ENCODE measurements at places on chromosomes 12 and 14.

DNA sequence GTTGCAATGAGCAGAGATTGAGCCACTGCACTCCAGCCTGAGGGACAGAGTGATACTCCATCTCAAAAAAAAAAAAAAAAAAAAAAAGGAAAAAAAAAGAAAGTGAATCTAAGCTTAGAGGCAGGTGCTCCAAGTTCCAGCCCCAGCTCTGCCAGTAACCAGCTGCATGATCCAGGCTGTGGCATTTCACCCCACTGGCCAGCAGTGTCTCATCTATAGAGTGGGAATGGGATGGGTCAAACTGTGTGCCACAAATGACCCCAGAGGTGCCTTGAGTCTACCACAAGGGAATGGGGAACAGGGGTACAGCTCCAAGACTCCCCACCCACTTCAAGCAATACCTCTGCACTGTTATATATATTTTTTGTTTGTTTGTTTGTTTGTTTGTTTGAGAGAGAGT lies 5.0 kb downstream of the PLEKHD1 start:
- no peak for DNase-seq

- DNase-seq = no peak
Measured at GRCh38 chr14:65371784-65372183, 40.7 kb upstream of the FUT8 start.

- no peak for DNase-seq
Measured at GRCh38 chr14:30295980-30296379, 263.0 kb upstream of the G2E3 start.

GRCh38 chr12:5222011-5222461 lies 178.4 kb downstream of the KCNA5 start:
- no peak for DNase-seq

DNA sequence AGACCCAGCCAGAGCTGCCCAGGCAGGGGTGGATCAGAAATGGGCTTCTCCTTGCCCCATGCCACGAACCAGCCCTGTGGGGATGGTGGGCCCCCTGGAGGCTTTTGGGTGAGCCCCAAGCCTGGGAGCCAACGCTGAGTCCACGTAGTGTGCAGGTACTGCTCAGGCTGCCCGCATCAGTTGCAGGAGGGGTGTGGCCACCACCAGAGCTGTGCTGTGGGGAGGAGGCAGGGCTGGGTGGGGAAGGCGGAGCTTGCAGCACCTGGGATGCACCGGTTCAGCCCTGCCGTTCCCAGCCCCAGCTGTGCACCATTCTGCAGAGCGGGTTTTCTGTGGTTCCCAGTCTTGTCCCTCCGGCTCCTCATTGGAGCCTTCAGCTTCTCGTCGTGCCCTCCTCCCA lies 36.3 kb downstream of the IL31 start:
- no peak for DNase-seq

GRCh38 chr12:127677537-127678131 lies 589.3 kb upstream of the TMEM132C start:
- peak; percentile 43 for DNase-seq

DNA sequence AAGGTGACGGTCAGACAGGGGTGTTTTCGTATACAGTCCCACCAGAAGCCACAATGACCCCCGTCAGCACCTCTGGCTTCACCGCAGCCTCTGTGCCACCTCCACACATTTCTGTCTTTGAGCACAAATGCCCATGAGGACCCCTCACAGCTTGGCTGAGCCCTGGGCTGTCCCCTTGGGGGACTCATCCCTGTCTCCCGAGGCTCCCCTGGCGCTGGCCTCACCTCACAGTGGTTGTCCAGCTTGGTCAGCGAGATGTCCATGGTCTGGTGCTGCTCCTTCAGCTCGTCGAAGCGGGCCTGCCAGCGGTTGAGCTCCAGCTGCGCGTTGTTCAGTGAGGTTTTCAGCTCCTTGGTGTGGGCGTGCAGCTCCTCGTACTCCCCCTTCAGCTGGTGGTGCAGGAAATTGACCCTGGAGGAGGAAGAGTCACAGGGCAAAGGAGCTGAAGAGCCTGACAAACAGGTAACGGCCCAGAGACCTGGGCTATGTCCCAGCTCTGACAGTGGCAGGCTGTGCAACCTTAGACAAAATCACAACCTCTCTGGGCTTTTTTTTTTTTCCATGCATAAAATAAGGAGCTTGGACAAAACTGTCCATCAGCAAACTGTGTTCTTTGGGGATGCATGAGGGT lies 52.7 kb upstream of the GPR68 start:
- DNase-seq = no peak

GRCh38 chr12:4111010-4111409 lies 162.6 kb upstream of the CCND2 start:
- DNase-seq = no peak

GRCh38 chr12:40105265-40105514 lies 691 bp downstream of the SLC2A13 start:
- no peak for DNase-seq

DNA sequence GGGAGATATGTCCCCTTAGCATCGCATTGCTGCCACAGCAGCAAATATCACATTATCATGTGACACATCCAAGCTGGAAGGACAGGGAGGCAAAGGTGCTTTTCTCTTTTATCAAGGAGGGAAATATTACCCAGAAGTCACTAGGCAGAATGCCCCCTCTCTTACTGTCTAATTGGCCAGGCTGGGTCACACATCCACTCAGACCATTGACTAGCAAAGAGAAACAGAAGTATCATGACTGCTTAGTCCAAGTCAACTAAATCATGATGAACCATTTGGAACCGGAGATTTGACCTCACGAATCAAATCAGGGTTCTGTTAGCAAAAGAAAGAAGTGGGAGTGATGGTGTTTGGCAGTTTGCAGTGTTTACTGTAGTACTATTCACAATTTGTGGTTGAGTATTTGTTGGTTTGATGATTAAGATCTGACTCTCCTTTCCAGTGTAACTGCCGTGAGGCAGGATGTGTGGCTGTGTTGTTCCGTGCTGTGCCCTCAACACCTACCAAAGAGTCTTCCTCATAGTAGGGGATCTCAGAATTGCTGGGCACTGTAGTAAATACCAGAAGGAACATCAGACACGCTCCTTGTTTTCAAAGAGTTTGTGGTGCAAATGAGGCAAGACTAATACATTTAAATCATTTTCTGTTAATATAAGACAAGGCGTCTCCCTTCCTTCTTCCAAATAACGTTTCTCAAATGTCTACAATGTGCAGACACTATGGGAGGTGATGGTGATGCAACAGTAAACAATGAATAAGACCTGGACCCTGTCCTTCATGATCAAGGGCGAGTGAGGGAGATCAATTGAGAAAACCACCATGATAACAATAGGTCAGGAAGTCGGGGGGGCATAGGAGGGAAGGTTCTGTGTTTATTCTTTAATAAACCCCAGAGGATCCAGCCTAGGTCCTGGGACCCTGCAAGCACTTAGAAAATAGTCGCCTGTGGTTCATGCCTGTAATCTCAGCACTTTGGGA lies 194.4 kb upstream of the CRY1 start:
- DNase-seq = no peak

GRCh38 chr12:33438025-33438772 lies 1.4 kb downstream of the SYT10 start:
- DNase-seq = no peak

- DNase-seq = no peak
Measured at GRCh38 chr12:130966443-130967030, 12.8 kb downstream of the ADGRD1 start.

DNA sequence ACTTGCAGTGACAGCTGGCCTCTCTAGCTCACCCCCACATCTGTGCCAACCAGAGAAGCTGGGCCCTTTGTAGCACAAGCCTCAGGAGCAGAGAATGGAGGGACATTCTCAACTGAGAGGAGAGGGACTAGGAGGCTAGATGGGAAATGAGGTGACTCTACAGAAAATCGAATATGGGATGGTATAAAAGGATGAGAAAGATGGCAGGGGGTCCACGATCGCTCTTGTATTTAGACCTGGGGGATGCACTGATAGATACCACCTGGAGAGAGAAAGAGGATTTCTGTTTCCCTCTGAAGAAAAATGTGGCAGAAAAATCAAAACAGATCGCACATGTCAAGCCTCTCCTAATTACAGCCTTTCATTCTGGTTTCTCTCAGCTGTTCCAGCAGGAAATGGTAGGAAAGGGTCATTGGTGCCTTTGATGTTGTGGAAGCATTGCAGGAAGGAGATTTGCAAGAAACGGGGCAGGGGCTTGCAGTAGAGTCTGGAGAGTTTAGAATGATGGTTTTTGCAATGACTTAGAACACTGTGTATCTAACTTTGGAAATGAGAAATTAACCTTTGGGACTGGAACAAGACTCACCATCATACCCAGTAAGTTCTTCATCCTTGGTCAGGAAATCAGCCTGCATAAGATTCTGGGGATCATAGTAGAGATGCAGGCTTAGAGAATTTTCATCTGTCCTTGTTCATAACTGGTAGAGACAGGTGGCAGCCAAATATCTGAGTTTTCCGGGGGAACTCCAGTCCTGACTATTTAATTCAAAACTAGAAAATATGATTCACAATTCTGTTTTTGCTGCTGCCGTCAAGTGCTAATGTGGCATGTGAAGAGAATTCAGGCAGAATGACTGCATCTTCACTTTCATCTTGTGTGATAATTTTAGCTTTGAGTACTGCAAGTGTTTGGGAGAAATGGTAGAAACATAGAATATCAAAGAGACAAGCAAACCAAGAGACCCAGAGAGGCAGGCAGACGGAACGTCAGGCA lies 98.8 kb downstream of the DAD1 start:
- no peak for DNase-seq

DNA sequence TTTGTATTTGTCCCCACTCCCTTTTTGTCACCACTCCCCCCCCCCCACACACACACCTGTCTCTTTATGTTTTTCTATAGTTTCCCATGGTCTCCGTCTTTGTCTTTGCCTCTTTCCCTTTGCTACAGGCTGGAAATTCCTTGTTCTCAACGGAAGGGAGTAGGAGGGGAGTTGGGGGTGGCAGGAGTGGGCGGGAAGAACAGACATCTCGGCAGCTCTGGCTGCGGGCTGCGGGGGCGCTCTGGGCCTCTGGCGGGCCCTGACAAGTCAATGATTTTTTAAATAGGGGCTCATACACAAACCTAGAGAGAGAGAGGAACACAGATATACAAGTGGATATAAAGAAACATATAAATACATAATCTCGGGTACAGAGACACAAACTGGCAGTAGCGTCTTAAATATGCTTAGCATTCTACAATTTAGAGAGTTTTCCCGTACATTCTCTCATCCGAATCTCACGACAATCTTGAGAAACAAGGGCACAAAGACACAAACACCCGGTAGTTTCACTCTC lies 2.4 kb upstream of the NAB2 start:
- no peak for DNase-seq

- no peak for DNase-seq
Measured at GRCh38 chr14:81091139-81091538, 129.6 kb downstream of the GTF2A1 start.

- no peak for DNase-seq
Measured at GRCh38 chr12:26195250-26195640, at the start of gene SSPN. Gene SSPN, plus strand, starts transcription at chr12:26195573. Its CDS starts 100 bp downstream, at chr12:26195673.

- no peak for DNase-seq
Measured at GRCh38 chr14:40188006-40188405, 755.8 kb upstream of the FBXO33 start.

GRCh38 chr12:15774819-15775218 lies 14.4 kb downstream of the EPS8 start:
- no peak for DNase-seq

GRCh38 chr12:55696796-55697462 lies 10.8 kb downstream of the ITGA7 start:
- no peak for DNase-seq

- DNase-seq = no peak
Measured at GRCh38 chr12:129788506-129789084, 115.2 kb downstream of the TMEM132D start.

DNA sequence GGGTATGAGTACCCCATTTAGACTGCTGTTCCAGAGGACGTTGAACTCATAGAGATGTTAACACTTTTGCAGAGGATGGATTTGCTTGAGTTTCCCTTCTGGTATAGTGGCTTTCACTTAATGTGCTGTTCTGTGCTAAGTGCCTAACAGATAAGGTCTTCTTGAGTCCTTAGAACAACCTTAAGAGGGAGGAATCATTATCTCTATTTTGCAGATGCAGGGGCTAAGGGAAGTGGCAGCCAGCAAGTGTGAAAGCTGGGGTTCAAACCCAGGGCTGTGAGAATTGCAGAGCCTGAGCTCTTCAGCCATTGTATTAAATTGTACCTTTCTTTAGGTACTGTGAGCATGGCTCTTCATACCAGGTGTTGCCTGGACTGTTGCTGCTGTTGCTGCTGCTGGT lies 122.1 kb upstream of the NRXN3 start:
- DNase-seq = no peak

DNA sequence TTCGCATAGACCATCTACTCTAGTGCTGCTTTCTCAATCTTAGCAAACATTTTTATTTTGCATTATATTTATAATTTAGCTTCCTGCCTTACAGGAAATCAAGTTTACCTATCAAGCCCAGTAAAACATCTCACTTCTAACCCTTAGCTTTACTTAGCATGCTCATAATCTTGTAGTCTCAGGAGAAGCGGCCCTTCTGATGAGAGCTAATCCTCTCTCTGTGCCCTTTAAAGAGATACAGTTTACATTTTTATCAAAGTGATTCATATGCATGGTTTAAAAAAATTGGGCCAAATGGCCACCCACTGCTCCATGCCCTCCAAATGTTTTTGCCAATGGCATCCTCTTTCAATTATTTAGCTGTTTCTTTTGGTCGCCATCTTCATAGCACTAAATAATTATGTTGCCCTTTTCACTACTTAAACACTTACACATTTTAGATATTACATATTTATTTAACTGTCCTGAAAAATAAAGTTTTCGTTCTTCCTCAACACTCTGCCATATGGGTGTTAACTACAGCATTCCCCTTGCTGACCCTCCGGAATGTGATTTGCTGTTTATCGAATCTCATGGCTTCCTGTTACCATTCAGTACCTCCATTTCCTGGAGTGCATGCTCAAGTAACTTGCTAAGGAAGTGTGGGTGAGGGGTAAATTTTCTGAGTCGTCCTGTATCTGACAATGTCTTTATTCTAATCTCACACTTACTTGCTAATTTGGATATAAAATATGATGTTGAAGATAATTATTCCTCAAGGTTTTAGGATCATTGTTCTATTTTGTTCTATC lies 29.3 kb downstream of the YLPM1 start:
- DNase-seq = no peak

GRCh38 chr14:24995016-24995415 lies 54.9 kb downstream of the STXBP6 start:
- no peak for DNase-seq

DNA sequence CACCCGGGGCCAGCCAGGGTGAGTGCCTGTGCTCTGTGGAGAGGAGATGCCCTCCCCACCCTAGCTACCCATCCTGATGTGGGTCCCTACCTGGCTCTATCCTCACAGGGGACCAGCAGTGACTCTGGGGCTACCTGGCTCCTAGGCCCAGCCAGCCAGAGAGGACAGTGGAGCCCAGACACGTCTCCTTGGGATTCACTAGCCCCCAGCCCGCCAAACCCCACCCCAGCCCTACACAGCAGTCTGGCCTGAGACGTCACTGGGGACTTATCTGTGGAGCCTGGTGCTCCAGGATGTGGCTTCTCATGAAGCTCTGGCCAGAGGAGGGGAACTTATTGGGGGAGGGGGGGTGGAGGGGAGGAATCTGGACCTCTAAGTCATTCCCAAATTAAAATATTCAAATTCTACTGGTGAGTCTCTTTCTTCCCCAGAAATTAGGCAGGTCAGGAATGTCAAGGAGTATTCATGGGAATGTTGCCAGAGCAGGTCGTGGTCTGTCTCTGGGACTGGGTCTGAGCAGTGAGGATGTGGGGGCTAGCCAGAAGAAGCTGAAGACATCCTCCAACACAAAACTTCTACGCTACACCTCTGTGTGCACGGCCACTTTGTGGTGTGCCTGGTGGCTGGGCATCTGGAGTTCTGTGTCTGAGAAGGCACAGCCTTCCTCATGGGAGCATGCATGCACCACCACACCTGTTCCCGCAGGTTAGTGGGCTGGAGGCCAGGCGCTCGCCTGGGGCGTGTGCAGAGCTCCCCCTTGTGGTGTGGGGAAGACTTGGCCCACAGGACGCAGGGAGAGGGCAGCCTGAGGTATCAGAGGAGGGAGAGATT lies 2.7 kb downstream of the CMTM5 start:
- peak; percentile 39 for DNase-seq
